ENCODE measurements at places on chromosomes 13 and 19.

DNA sequence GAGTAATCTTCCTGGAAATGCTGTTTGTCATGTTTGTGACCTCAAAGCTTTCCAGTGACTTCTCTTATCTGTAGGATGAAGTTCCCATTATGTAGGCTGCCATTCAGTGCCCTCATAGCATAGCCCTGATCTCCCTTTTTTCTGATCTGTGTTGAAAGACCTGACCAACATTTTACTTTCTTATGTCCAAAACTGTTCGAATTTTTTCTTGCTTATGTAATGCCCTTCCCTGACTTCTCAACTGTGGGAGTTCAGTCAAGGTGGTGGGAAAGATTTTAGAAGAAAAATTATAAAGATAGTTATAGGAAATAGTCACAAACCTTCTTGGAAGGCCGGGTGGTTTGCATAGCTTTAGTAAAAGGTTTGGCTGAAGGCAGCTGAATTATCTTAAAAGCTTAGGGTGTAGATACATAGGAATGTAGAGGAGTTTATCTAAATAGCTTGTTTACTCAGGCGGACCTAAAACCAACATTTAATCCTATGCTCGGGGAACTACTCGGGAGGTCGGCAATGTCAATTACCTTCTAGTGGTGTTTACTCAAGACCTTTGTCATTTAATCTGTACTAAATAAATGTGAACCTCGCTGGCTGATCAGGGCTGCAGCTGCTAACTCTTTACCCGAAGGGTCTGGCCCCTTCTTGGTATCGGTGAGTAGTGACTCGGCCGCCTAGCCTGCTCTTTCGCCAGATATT lies 44.3 kb downstream of the PSG3 start:
- DNase-seq, result no peak

GRCh38 chr13:47813718-47814117 lies 187.4 kb downstream of the SUCLA2 start:
- no peak for DNase-seq

GRCh38 chr19:13831537-13832467 lies 36.6 kb downstream of the ZSWIM4 start:
- no peak for DNase-seq

GRCh38 chr19:28305513-28305912 lies 907.4 kb downstream of the UQCRFS1 start:
- DNase-seq, result no peak

GRCh38 chr19:6811378-6811777 lies 38.9 kb downstream of the VAV1 start:
- no peak for DNase-seq

DNA sequence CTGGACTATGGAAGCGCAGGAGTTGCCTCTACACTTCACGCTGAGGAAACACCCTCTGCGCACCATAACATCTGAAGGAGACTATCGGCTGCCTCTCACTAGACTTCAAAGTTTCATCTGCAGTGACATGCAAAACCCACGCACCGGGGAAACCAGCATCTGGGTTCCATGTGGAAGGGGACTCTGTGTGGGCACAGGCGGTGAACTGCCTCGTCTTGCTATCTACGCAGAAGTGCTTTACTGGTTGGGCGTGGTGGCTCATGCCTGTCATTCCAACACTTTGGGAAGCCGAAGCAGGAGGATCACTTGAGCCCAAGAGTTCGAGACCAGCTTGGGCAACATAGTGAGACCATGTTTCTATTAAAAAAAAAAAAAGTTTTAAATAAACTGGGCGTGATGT lies 116.4 kb downstream of the STK24 start:
- DNase-seq, result no peak

DNA sequence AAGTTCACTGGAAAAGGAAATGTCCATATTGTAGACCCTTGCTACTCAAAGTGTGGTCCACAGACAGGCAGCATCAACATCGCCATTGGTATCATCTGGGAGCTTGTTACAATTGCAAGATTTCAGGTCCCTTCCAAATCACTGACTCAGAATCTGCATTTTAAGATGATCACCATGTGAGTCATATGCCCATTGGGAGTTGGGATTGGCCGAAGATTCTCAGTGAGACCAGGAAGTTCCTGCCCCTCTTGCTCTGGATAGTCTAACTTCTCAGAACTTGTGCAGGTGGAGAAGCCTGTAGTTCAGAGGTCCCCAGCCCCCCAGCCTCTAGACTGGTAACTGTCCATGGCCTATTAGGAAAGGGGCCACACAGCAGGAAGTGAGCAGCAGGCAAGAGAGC lies 48.9 kb upstream of the URAD start:
- DNase-seq, result no peak

GRCh38 chr13:30790592-30790991 lies 55.2 kb downstream of the ALOX5AP start:
- DNase-seq, result no peak

- no peak for DNase-seq
Observed at GRCh38 chr13:39552246-39552645, 50.7 kb downstream of the LHFPL6 start.

- DNase-seq, result peak; percentile 34
Observed at GRCh38 chr13:97976610-97977521, 23.4 kb downstream of the IPO5 start.

GRCh38 chr13:63345835-63346234 lies 1930.2 kb upstream of the PCDH20 start:
- DNase-seq, result no peak

- no peak for DNase-seq
Observed at GRCh38 chr13:28918030-28918429, 97.9 kb downstream of the MTUS2 start.

Data from GM13976 (cell line).